ENCODE measurements at places on chromosomes 7 and 10.

DNA sequence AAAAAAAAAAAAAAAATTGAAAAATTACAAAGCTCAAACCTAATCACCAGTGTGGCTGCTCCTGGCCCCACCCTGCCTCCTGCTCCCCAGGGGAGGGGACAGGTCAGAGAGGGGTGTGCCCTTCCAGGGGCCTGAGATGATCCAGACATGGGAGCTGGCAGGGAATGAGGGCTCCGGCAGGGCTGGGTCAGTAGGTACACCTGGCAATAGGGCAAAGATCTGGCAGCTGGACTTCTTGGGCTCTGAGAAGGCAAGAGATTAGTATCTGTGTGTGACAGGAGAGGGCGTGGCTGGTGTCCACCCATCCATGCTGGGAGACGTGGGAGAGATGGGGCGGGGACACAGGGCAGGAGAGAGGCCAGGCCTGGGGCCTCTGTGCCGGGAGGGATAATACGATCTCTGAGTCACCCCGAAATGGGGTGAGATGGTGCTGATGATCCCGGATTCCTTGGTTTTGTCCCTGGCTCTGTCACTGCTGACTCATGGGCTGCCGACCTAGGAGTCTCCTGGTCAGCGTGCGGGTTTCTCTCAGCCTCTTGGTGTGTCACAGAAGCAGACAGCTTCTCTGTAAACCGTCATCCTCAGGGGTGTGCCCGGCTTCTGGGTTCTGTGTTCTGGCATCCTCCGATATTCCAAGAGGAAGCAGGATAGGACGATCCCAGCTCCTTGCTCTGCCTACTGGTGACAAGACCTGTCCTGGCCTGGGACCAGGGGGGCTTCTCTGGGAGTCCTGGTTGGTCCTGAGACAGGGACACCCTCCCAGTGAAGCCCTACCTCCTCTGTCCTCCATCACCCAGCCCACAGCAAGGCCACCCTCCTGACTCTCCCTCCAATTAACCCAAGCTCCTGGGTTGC, 8.2 kb upstream of the CLDN4 start:
- no peak for DNase-seq

DNA sequence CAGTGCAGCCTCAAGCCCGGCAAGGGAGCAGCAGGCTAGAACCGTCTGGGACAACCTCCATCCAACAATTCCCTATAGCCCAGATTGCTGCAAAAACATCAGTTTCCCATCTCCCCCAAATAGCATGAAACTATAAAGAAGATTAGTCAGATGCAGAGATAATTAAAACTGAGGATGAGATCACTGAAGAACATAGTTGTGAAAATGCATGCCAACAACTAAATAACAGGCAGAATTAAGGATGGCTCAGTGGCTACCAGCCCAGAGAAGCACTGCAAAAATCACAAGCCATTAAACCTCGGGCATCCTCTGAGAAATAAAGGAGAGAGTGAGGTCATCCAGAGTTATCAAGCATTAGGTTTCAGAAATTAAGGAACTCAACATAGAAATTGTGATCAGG, 427.1 kb downstream of the TNS3 start:
- DNase-seq, result no peak

- DNase-seq, result no peak
Observed at GRCh38 chr10:81564143-81564542, 310.9 kb upstream of the NRG3 start.

DNA sequence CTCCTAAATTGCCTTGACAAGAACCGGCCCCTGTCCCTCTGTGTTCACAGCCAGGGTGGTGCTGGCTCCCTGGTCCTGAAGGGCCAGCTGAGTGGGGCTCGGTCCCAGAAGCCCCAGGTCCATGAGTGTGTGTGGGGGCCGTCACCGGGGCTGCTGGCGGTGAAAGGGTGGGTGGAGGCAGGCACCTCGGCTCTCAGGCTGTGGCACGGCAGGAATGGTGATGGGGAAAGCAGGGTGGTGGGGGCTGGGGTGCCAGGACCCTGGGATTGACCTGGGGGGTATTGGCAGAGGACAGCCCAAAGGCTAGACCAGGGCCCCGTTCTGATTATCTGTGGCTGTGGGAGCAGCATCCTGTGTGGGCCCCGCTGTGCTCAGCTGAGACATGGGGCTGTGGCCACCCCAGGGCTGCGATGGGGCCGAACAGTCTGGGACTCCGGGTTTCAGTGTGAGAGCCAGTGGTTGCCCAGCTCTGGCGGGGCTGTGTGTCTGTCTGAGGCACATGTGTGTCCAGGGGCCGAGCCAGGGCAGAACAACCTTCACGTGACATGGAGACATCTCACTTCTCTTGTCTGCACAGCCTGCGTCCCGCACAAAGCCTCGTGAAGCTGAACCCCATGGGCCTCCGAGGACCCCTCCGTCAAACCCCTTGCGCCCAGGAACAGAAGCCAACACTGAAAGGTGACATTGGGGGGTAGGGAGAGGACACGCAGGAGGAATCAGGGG, 144.2 kb downstream of the ELFN1 start:
- no peak for DNase-seq

GRCh38 chr7:30668102-30668501, 14.2 kb downstream of the CRHR2 start:
- no peak for DNase-seq

GRCh38 chr10:82068501-82068900, 193.5 kb downstream of the NRG3 start:
- no peak for DNase-seq

- DNase-seq, result no peak
Observed at GRCh38 chr7:157263156-157263555, 73.6 kb upstream of the DNAJB6 start.

GRCh38 chr7:24587853-24588252, 14.6 kb downstream of the PALS2 start:
- DNase-seq, result peak; percentile 24

GRCh38 chr7:130273933-130274255, 7.2 kb downstream of the CPA2 start:
- DNase-seq, result no peak

DNA sequence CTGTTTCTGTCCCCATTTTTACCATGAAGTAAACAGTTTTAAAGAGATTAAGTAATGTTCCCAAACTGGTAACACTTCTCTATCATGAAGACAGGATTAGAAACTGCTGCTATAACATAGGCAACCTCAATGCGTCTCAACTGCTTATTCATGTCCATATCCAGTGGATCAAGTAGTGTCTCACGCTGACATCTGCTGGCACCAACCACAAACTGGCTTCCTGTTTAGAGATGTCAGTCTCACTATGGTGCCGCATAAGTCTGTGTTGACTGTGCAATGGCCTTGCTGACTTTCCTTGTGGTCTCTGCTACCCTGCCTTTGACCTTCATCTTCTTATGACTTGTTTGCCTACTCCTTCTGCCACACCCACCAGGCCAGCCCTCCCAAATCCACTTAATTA, 369.6 kb upstream of the DPP6 start:
- DNase-seq, result no peak

- no peak for DNase-seq
Observed at GRCh38 chr10:4678023-4678950, 147.7 kb upstream of the AKR1E2 start.

- DNase-seq, result no peak
Observed at GRCh38 chr7:81956520-81956919, 186.7 kb upstream of the HGF start.

DNA sequence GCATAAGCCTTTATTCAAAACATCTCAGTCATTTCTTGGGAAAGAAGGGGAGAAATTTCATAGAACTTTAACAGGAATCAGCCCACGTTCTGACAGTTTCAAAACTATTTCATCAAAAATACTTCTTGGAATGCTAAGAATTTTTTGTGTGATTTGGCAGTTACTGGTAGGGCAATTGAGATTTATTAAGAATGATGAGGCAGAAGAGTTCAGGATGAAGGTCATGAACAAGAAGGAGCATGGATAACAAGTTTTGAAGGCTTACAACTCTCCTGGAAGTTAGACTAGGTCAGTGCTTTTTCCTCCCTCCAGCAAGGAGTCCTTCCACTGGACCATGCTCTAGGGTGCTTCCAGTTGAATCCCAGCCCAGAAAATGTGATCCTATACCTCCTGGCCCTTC, 569.9 kb downstream of the ANKRD7 start:
- no peak for DNase-seq

DNA sequence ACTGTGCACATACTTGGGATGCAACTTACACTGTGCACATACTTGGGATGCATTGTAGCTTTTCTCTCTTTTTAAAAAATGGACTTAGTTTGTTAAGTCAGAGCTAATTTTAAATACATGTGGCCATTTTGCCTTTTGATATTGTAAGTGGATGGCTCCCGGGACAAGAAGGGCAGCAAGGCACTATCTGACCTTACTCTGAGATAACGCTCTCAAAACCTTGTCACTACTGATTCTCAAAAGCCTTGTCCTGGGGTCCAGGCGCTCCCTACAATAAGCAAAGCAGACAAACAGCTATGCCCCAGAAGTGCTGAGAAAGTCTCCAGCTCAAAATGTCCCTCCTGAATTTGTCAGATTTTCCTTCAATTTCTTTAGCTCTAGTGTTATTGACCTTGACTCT, 66.9 kb upstream of the CACNB2 start:
- no peak for DNase-seq

GRCh38 chr7:143399151-143399550, 9.5 kb downstream of the EPHA1 start:
- DNase-seq, result no peak

GRCh38 chr10:129867631-129868179, 96.4 kb downstream of the EBF3 start:
- DNase-seq, result no peak

DNA sequence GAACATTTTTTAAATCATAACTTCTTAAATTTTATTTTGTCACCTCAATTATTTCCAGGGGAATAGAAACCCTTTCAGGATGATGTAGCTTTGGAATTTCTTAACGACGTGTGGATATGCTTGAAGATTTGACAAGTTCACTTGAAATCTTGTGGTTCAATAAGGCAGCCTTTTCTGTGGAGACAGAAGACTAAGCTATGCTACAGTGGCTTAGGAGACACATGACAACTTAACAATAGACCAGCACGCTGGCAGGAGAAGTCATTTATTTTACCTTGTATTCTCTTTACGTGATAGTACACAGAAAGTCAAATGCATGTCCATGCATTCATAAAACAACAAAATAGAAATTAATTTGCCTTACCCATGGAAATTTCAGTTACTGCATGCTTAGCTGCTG, 181.6 kb downstream of the GRM3 start:
- DNase-seq, result no peak

- DNase-seq, result no peak
Observed at GRCh38 chr10:600876-601659, 88.4 kb downstream of the DIP2C start.

DNA sequence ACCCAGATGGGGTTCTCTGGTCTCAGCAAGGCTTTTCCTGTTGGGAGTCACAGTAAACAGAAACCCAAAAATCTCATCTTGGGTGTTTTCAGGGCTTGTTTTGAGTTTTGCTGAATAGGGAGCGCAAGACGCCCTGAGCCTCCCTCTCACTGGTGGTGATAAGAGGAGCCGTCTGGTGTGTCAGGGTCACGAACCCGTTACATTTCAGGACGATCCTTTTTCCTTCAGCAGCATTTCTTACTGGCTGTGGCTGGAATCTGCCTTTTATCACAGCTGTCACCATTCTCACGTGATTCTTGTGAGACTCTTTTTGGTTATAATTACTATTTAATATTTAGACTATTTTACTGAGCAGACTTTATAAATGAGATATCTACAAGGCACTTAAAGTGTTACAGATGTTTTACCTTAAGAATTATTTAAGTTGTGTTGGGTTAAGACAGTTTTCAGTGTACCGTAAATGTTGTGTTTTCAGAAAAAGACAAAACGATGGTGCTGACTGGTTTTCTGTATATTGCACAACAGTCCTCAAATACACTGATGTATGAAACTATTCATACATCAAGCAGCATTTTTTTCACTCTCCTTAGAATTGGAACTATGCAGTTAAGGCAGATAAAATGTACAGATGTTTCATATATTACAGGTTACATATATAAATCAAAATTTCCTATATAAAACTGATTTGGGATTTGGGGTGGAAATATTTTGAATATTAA, 2.2 kb upstream of the GET4 start:
- no peak for DNase-seq

- DNase-seq, result no peak
Observed at GRCh38 chr10:26334232-26334931, 103.8 kb upstream of the APBB1IP start.

- DNase-seq, result no peak
Observed at GRCh38 chr7:43647339-43647672, 64.4 kb downstream of the STK17A start.

DNA sequence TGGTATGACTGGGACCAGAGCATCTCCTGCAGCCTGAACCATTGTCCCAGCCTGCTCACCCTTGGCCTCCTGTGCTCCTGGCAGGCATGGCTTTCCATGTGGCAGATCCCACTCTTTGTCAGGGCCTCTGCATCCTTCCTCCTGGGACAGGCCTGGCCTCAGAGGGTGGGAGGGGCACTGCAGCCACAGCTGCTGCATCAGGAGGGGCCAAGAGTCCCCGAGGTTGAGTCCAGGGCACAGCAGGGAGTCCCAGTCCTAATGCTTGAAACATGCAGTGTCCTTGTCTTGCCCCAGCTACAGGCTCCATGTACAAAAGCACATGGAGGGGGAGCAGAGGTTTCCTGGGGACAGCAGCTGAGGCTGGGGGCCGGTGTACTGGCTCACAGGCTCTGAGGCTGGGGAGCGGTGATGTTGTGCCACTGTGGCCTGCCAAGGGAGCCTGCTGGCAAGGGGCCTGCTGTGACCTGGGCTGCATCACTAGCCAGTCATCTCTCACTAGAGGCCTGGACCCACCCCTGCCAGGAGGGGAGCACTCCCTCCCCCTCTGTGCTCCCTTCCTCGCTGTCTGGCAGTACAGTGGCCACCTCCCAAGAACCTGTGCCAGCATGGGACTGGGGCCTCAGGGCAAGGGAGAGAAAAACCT, 144.8 kb downstream of the ZNF248 start:
- DNase-seq, result no peak

DNA sequence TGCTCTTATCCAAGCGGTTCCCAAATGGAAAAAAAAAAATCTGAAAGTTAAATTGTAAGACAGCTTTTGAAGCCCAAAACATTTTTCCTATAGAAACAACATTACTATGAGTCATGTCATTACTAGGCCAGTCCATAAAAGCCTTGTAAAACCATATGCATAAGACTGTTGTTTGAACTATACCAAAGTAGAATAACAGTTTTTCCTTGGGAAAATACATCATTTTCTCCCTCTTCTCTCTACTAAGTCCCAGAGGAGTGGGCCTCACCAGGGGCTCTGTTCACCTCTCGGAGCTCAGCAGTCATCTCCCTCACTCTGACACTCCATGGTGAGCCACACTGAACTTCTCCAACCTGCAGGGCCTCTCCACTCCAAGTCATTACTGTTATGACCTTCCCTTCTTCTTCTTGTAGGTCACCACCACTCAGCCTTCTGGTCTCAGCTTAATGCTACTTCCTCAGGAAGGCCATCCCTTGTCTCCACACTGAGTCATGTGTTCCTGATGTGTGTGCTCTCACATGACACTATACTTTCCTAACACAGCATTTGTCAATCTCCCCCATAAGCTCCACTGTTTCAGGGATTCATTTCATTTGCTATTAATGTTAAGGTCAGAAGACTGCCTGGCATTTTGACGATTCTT, 32.5 kb downstream of the ZNF438 start:
- DNase-seq, result no peak

GRCh38 chr10:28710202-28710886, 33.0 kb downstream of the BAMBI start:
- DNase-seq, result no peak

All from activated gamma-delta T cell treated with anti-CD3 and anti-CD28 coated beads, Interleukin-2, amount 50 U/mL, for 16 hours (primary cell).